A673 (cell line): ENCODE measurements at places on chromosomes 5 and 9. TPM values are rescaled to one million over a fixed set of nuclear protein-coding genes. Genes with fewer than 3 reads are reported as not detected.

AHRR gene
- 2.0 and 2.2 TPM in 2 replicates for total RNA-seq

PRELID1 gene
- 169 and 194 TPM in 2 replicates for total RNA-seq

RPL35 gene
- 1,564 and 1,637 TPM in 2 replicates for total RNA-seq

RGMB gene
- total RNA-seq: 16.4 and 16.5 TPM in 2 replicates

ANP32B gene
- 237 and 246 TPM in 2 replicates for total RNA-seq

SAP30L gene
- total RNA-seq: 29.2 and 32.0 TPM in 2 replicates

FAM174A gene
- 3.1 and 4.1 TPM in 2 replicates for total RNA-seq

SERF1A gene
- 15.1 and 23.3 TPM in 2 replicates for total RNA-seq

SLC1A1 gene
- total RNA-seq: 8.5 and 8.7 TPM in 2 replicates

AMACR gene
- 11.8 and 13.9 TPM in 2 replicates for total RNA-seq

UNC13B gene
- total RNA-seq: 19.8 and 21.8 TPM in 2 replicates

MRPL50 gene
- total RNA-seq: 15.4 and 17.0 TPM in 2 replicates

MEF2C gene
- 2.0 and 3.6 TPM in 2 replicates for total RNA-seq

FRMD3 gene
- total RNA-seq: 0.98 and 1.0 TPM in 2 replicates

TAS2R1 gene
- not detected in 2 replicates for total RNA-seq

ZNF782 gene
- total RNA-seq: 5.7 and 6.7 TPM in 2 replicates

DIPK1B gene
- 26.4 and 35.3 TPM in 2 replicates for total RNA-seq
